CD4-positive, alpha-beta T cell treated with Interleukin-21 for 1 hour (primary cell): ENCODE measurements at places on chromosomes 16 and 17.

DNA sequence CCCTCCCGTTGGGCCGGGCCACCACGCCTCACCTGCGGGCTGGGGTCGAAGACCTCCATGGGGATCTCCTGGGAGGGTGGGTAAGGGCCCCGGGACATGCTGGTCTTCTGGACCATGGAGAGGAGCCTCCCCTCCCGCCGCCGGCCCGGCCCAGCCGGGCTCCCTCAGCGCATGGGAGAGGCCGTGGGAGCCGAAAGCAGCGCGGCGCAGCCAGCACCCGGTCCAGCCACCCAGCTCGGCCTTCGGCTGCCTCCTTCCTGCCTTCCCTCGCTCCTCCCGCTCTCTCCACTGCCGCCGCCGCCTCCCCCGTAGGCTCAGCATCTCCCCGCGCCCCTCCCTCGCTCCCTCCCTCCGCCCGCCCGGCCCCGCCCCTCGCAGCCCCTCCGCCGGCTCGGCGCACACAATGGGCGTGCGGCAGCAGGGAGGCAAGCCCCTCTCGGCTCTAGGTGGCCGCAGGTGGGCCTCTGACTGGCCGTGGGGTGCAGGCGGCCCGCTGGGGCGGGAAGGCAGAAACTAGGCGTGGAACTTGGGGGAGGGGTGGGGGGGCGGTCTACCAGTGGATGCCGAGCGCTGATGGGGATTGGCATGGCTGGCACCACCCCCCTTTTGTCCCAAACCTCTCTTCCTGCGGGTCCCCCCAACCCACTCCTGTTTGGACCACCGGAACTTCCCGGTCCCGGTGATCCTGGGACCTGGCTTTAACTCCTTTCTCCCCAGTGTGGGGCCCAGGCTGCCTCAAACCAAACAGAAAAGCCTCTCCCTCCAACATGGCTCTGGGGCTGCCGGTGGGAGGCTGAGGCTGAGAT is at the start of gene CACNB1:
CACNB1 (minus strand) TSS at position 290 of the 806 bp plus-strand sequence; CDS start at position 116, 174 bp downstream.
- DNase-seq = peak; percentile 72

DNA sequence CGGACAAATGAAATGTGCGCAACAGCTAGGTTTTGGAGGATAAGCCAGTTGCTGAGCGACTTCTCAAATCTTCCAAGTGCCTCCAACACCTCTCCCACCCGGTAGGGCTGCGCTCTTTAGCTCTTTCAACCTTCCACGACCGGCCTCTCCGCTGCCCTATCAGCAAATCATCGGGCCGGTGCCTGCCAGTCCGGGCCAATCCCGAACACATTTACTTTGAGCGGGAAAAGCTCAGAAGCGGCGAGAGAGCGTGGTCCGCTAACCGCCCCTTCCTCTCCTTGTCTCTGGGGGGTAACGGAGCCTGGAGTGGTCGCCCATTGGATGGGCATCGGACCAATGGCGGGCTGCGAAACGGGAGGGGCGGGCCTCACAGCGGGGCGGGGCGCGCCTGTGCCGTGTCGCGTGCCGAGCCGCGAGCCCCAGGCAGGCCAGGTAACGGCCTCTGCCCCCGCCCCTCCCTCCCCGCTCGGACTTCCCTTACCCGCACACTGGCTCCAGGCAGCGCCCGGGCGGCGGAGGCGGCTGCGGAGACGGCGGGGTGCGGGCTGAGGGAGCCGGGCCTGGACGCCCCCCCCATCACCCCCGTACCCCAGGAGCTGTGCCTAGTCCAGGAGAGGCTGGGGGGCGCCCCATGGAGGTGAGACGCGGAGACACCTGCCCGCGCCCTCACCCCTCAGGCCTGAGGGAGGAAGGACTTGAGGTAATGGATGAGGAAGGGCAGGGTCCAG is at the start of gene MEIOC:
MEIOC (plus strand) TSS at position 486 of the 728 bp plus-strand sequence; CDS start at position 632, 146 bp downstream.
- peak; percentile 39 for DNase-seq

GRCh38 chr16:62445909-62446308 is 409.7 kb upstream of the CDH8 start:
- no peak for DNase-seq

DNA sequence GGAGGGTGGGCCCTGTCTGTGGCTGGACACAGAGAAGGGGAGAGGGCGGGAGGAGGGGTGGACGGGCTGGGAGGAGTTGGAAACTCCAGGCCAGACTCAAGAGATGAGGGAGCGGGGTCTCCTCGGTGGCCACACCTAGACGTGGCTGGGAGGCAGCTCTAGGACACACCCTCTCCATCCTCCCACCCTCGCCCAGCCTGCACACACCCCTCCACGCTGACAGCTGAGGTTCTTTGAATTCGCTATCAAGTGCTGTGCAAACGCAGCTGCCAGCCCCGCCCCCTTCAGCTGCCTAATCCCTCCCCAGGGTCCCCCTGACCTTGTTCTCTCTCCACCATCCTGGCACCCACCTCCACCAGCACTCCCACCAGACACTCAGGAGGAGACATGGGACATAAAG is 48.7 kb downstream of the DNAH17 start:
- DNase-seq = no peak
